HS-5 (cell line): ENCODE measurements at places on chromosomes 7 and 10.

- DNase-seq, result no peak
Measured at GRCh38 chr10:84117686-84118394, 21.5 kb upstream of the GHITM start.

DNA sequence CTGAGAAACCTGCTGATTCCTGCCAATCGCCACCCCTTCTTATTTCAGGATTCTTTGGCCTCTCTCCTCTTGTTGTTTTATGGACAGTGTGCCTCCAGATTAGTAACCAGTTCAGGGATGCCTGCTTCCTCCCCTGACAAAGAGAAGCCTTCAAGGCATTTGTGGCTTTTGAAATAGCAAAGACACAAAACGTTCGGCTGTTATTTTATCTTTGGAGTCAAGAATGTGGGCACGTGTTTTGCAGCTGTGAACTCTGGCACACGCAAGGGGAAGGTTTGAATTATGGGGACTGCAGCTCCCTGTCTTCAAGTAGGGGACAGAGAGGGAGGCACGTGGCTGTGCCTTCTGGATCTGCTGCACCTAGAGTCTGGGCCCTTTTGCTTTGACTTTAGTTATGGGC, 157.9 kb upstream of the GRB10 start:
- DNase-seq, result no peak

- DNase-seq, result no peak
Measured at GRCh38 chr10:126052171-126052570, 155.8 kb downstream of the FANK1 start.

DNA sequence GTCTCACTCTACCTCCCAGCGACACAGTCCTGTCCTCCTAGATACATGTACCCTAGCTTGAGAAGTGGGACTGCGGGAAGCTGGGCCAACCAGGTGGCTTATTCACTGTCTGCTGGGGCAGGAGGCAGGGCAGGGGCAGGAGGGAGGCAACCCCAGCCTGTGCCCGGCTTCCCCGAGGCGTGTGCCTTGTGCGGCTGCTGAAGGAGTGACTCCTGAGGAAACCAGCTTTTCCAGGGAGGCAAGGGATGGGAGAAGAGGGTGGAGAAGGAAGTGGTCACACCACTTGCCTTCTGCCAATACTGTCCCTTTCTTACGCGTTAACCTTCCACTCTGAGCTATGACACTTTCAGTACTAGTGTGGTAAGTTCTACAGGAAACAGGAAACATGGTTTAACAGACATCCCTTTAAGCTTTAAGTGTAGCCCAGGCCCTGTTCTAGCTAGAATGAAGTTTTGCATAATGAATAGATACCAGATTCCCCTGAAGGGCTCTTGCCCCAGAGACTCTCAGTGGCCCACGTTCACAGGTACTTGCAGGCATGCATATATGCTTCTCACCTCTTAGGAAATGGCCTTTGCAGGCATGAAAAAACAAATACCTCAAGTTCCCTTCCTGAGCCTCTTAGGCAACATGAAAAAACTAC, 40.6 kb downstream of the SYPL1 start:
- DNase-seq, result no peak

DNA sequence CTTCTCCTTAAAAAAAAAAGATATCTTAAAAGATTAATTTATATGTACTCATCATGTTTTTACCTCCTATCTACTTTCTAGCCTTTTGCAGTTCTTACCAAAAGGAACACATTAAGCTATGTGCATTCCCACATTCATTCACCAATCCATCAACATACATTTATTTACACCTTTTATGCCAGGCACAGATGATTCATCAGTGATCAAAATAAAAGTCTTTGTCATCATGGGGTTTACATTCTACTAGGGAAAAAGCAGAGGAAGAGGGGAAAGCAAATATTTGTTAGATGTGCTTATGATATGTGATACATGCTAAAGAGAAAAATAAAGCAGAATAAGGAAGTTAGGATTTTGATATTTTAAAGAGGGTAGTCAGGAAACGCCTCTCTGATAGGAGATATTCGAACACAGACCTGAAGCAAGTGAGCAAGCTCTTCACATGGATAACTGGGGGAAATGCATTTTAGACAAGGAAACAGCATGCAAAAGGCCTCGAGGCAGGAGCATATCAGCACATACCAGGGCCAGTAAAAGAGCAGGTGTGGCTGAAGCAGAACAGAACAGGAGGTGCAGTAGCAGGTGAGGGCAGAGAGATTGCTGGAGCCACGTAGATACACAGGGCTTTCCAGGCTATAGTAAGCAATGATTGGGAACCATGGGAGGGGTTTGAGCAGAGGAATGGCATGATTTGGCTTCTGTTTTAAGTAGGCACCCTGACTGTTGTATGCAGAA, 67.4 kb downstream of the REEP3 start:
- peak; percentile 9 for DNase-seq

GRCh38 chr7:150811-151221, 41.6 kb upstream of the FAM20C start:
- no peak for DNase-seq

GRCh38 chr7:115417662-115418061, 495.8 kb downstream of the MDFIC start:
- DNase-seq, result no peak

DNA sequence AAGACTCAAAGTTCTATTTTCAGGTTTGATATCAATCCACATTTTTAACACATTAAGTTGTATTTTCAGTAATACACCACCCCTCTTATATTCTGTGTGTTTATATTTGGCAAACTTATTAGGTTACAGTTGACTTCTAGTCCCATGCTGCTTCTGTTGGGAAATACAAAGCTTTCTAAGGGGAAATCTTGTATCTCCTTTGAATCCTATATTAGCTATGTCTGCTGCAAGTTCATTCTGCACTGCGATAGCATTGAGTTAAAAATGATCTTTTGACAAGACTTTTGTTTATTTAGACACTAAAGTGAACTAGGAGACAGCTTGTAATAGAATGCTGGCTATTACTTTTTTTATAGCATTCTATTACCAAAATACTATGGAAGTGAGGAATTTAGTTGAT, 625.1 kb upstream of the ANKRD30A start:
- no peak for DNase-seq
